ENCODE measurements at places on chromosomes 12 and 14.

DNA sequence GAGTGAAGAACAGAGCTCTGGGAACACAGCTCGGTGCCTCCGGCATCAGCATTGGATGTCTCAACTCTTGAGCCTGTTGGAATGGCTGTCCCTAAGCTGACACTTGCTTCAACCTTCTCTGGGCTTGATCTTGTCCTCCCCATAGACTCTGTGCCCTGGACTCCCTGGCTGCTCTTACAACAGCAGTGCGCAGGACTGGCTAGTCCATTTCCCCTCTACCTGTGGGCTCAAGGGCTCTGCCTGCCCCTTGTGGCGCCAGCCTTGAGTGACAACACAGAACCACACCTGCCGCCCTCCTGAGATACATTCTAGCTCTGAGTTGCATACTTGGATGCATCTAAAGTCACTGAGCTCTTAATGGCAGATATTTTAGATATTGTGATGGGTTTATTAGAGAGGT is 6.2 kb downstream of the CRADD start:
- no peak for DNase-seq

DNA sequence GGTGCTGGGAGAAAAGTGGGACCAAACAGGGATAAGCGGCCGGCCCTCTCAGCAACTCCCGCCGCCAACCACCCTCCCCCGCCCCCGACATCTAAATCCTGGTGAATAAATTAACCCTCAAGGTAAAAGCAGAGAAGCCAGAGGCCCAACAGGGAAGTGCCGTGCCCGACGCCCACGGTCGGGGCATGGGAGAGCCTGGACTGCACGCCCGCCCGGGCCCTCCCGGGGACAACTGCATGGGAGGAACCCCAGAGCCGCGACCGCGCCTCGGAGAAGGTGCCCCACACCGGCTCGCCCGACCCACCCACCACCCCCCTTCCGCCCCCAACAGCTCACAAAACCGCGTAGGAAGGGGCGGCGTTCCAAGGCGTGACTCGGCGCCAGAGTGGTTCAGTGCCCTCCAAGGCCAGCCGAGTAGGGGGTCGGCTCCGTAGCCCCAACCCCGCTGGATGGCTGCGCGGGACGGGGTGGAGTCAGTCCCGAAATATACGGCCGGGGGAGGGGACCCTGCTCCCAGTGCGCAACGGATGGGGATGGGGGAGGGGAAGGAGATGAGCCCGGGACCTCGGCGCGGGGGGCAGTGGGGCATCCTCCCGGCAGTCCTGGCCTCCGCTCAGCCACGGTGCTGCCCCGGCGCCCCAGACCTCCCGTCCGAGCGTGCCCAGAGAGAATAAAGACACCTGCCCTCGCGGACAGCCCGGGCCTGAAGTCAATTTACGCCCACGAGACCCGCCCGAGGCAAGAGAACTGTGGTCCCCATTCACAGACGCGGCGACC is 732 bp downstream of the SLC25A29 start:
- DNase-seq: no peak

- DNase-seq: no peak
Measured at GRCh38 chr14:62445570-62445969, 599.7 kb downstream of the KCNH5 start.

DNA sequence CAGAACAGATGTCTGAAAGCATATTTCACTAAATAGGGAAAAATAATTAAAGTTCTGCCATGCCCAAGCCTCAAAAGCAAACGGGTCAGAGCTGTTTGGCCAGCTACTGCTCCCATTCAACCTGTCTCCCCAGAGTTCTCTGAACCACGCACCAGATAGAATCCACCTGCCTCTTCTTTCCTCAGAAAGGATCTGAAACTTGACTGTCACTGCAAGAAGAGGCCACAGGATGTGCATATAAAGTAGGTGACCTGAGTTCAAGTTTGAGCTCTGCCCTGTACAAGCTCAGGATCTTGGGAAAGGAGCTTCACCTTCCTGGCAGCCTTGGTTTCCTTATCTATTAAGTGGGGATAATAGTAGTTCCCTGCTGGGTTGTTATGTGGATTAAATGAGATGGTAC is 91.8 kb downstream of the NUAK1 start:
- no peak for DNase-seq

GRCh38 chr12:34398366-34398705 is 376.0 kb downstream of the ALG10 start:
- DNase-seq: no peak
